ENCODE measurements at places on chromosomes 11 and 22. TPM values are rescaled to one million over a fixed set of nuclear protein-coding genes. Genes with fewer than 3 reads are reported as not detected.

The OR52E1 gene
- total RNA-seq: not detected

The GVQW3 gene
- total RNA-seq: 1.0 TPM

The KCNJ1 gene
- total RNA-seq: not detected

The CCDC87 gene
- 0.17 TPM for total RNA-seq

The OR5T1 gene
- not detected for total RNA-seq

The LRRC10B gene
- total RNA-seq: not detected

The DERL3 gene
- 4.5 TPM for total RNA-seq

All from liver (tissue), 10 donors.